Fibroblast of gingiva (primary cell): ENCODE measurements at places on chromosomes 7 and 10.

- DNase-seq = no peak
Observed at GRCh38 chr10:11076221-11076620, 58.5 kb downstream of the CELF2 start.

DNA sequence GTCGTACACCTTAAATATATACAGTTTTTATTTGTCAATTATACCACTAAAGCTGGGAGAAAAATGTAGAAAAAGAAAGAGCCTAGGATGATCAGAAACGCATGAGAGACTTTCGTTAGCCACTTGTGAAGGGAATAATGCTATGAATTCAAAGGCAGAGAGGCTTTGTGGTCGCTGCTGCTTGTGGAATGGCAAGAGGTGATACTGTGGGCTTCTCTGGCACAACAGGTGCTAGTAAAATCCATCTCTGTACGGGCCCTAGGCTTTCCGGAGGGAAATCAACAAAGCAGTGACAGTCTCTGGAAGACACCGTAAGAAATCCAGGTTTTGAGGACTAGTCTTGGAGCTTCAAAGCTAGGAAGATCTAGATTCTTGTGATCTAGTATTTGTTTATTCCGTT, 52.6 kb downstream of the LRRC72 start:
- no peak for DNase-seq

- DNase-seq = no peak
Observed at GRCh38 chr7:143408686-143409561, at the start of gene EPHA1. TSS of gene EPHA1 (minus strand) at chr7:143408856. CDS start at chr7:143408805, 51 bp downstream.

GRCh38 chr10:88512599-88512998, 70.5 kb downstream of the RNLS start:
- no peak for DNase-seq

DNA sequence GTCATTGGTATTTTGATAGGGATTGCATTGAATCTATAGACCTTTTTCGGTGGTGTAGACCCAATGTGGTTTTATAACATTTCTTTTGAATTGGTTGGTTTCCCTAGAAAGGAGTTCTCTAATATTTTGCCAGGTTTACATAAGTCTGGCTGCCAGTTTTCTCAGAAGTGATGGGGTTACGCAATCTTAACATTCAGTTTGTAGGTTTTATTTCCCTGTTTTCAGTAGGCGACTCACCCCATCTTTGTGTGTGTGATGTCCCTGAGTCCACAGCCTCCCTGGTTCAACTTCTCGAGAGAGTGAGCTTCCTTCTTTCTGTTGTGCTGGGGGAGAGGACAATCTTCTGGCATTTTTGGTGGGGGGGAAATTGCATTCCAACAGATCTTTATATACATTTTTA, 9.6 kb upstream of the KIF5B start:
- peak; percentile 67 for DNase-seq

- DNase-seq = no peak
Observed at GRCh38 chr7:154375956-154376355, 323.8 kb downstream of the DPP6 start.

DNA sequence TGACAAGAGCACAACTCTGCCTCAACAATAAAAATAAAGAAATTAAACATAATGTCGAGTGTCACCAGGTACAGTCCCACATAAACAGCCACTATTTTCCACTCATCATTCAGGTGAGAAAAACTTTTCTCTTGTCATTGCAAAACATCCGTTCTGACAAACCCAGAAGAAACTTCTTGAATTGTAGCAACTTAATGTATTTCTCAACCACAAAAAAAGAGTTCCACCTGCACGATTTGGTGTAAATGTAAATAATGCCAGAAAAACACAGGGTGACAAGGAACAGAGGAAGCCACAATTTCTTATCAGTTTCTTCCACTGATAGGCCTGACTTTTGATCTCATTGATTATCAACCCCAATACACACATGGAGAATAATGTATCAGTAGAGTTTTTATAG, 26.8 kb upstream of the INSIG1 start:
- DNase-seq = no peak
